Activated naive CD8-positive, alpha-beta T cell treated with anti-CD3 and anti-CD28 coated beads, Interleukin-2, amount 10 ng/mL, durations not matched to agents 7 days and 5 days (primary cell): ENCODE measurements at places on chromosomes 7 and 10. TPM values are rescaled to one million over a fixed set of nuclear protein-coding genes. Genes with fewer than 3 reads are reported as not detected.

The LRRTM3 gene
- total RNA-seq = not detected

- no peak for DNase-seq
Measured at GRCh38 chr10:7763929-7764328, 23.9 kb downstream of the KIN start.

The CALHM3 gene
- 0.17 TPM for total RNA-seq

DNA sequence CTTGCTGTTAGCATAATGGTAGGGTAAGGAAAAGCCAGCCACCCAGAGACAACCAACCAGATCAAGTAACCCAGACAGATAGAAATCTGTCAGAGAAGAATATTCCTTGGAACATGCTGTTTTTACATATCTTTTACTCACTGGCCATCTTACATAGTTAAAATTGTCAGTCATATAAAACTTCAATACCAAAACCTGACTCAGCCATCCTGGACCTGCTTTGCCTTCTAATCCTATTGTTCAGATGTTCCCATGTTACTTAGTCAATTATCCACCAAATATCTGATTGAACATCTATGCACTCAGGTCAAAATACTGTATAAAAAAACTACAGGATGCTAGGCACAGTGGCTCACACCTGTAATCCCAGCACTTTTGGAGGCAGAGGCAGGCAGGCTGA, 466.5 kb upstream of the NRP1 start:
- DNase-seq = no peak

The PLXDC2 gene
- total RNA-seq = 0.86 TPM

- DNase-seq = no peak
Measured at GRCh38 chr10:50533296-50533695, 90.5 kb downstream of the SGMS1 start.
